ENCODE measurements at places on chromosomes 7 and 10.

- DNase-seq, result no peak
These were observed 182.8 kb upstream of the BMPER start for GRCh38 chr7:33722383-33723101.

DNA sequence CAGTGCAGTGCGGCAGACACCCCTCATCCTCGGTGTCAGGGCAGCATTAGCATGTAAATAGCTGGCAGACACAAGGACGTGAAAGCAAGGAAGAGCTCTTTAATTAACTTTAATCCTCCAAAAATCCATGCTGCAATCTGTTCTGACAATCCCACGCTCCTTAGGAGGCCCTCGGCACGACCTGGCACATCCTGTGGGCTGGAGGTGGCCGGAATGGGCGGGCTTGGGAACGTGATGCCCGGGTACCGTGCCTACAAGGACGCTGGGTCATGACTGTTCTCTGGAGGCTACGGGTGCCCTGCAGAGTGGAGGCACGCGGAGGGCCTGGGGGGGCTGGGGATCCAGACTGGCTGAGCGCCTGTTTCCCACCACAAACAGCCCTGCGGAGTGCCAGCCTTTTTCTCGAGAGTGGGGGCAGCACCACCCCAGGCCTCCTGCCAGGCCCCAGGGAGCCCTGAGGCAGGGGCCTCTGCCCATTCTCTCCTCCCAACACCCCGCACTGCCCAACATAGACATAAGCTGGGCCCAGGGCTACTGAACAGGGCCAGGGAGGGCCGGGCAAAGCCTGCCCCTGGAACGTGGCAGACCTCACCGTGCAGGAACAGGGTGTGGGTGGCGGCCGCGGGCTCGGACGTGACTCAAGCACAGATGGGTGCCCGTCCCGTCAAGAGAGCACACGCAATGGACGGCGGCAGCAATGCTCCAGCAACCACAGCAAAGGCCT is 189.3 kb downstream of the MAD1L1 start:
- DNase-seq, result no peak

GRCh38 chr10:86636311-86636710 is 18.0 kb upstream of the OPN4 start:
- DNase-seq, result no peak

GRCh38 chr7:106367018-106367420 is 82.2 kb upstream of the NAMPT start:
- no peak for DNase-seq

DNA sequence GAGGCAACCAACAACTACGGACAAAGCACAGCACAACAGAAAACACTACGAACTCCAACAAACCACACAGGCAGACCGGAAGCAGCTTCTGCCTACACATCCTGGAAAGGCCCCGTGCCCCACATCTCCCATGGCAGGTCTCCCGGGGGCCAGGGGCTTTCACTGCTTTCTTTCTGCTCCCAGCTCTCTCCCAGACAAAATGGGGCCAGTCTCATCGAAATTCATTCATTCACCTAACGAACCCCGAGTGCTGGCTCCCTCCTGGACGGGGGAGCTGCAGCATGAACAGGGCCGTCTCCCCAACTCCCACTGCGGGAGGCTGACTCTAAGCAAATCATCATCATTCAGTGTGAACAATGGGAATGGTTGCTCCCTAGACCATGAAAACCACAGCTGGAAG is 47.6 kb upstream of the NANOS1 start:
- DNase-seq, result no peak

DNA sequence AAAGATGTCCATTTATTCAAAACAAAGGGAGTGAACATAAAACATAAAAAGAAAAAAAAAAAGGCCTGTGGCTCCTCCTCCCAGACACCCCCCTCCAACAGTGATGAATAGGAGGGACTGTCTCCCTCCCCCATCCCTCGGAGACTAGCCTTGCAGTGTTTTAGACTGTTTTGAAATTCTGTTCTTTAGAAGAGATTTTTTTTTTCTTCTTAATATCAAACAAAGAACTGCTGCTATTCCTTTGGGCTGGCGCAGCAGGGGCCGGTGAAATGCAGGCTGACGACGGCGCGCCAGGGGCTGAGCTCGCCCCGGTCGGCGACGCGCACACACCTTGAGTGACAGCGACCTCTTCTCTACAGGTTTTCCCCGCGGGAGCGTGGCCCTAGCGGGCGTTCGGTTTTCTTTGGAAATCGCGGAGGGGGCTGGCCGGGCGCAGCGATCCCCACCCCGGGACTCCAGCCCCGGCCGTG is at the start of gene LANCL2:
LANCL2 (plus strand) TSS at position 133 of the 470 bp plus-strand sequence. CDS start 689 bp downstream, outside the sequence.
- DNase-seq, result no peak

DNA sequence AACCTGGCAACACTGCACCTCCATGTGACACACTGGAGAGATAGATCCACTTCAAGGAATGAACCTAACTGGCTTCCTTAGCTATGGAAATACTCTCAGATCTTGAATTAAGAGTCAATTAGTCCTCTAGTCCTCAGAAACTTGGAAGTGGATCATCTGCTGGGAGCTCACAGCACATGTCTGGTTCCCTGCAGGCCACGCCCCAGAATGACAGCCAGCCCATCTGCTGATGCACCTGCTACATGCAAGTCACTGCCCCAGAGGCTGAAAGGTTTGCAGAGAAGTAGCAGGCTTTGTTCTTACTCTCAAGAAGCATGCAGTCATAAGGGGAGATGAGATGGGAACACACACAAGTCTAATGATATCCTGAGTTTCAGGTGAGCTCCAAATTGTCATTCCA is 275.9 kb downstream of the SKAP2 start:
- DNase-seq, result no peak

- DNase-seq, result no peak
These were observed 265.1 kb upstream of the ZNF32 start for GRCh38 chr10:43913676-43914235.

DNA sequence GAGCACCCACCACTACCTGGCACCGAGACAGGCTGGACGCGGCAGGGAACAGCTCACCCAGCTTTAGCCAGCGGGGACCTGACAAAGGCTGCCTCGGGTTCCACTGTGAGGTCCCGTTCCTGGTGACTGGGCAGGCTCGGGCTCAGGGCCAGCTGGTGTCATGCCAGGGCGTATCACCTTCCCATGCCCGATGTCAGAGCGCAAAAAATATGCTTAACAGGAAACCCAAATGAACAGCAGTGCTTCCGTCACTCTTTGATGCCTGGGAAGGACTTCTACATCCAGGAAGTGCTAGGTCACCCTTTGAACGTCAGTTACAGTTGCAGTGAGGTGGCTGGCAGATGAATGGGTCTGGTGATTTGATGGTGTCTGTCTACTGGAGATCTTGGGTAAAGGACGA is 106.0 kb downstream of the ADARB2 start:
- no peak for DNase-seq

- no peak for DNase-seq
These were observed 168.9 kb upstream of the TMEM72 start for GRCh38 chr10:44742248-44742647.

DNA sequence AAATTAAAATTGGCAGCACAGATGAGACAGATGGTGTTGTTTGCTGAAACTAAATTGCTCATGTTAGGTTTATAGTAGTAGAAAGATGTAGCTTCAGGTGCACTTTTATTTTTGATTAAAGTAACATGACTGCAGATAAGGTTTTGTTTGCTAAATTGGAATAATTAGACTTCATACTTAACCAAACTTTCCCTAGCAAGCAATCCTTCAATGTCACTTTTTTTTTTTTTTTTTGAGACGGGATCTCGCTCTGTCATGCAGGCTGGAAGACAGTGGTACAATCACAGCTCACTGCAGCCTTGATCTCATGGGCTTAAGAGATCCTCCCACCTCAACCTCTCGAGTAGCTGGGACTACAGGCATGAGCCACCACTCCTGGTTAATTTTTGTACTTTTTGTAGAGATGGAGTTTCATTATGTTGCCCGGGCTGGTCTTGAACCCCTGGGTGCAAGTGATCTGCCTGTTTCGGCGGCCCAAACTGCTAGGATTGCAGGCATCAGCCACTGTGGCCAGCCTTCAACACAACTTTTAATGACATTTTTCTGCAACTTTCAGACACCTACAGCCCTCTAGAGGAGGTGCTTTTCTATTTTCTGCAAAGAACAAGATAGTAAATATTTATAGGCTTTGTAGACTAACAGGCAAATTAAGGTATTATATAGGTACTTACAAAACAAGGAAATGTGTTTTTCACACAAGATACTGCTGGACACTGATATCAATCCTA is 84.8 kb upstream of the CCNY start:
- no peak for DNase-seq

- DNase-seq, result no peak
These were observed 104.9 kb downstream of the CREB5 start for GRCh38 chr7:28517206-28517605.

- no peak for DNase-seq
These were observed 2.1 kb upstream of the CASD1 start for GRCh38 chr7:94507462-94507861.

DNA sequence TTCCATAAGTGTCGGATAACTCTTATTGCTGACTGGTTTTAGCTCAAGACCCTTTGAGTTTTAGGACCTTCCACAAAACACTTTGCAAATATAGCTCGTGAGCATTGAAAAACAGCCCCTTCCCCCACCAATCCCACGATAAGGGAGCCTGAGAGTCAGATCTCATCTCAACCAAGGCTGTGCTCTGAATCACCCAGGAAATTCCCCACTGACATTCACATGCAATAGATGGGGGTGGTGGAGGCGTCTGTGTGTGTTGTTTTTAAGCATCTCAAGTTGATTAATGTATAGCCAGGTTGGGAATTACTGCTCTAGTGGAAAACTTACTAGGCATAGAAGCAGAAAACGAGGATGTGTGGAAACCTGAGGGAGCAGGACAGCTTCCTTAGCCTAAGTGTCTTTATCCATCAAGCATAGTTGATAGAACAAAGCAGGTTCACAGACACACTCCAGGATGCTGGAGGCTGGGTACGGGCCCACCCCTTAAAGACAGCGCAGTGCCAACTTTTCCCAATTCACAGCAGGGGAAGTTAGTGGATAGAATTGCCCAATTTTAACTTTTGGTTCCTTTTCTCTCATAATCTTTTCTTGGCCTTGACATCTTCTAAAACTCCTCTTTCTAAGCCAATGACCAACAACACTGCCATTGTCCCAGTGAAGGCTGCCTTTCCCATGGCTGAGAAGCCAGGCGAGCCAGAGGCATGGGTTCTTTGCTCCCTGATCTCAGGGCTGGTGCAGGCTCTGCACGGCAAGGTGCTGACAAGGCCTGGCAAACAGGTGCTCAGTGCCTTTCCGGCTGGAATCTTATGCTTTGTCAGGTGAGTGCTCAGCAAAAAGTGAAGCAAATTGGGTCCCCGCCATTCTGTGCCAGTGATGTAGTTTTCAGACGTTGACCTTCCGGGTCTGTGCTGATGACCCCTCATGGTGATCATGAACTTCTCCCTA is 98.5 kb upstream of the INSIG1 start:
- DNase-seq, result no peak

GRCh38 chr7:87331687-87332252 is 13.7 kb upstream of the CROT start:
- DNase-seq, result no peak

- DNase-seq, result no peak
These were observed 354.1 kb downstream of the TNS3 start for GRCh38 chr7:47227762-47228177.

DNA sequence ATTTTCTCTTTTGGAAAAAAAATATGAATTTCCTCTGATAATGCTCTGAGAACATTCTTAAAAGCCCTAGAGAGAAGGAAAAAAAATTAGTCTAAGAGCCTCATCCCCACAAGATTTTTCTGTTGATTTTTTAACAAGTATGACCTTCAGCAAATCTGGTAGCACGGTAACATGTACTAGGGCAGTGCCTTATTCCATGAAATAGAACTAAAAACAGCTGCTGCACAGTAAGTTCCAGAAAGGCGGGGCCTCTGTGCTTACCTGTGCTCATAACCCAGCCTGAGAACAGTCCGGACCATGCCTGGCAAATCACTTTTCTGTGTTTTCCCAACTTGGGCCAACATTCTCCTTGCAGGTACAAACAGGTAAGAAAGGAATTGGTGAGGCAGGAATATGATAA is 519.1 kb upstream of the AKR1E2 start:
- no peak for DNase-seq

DNA sequence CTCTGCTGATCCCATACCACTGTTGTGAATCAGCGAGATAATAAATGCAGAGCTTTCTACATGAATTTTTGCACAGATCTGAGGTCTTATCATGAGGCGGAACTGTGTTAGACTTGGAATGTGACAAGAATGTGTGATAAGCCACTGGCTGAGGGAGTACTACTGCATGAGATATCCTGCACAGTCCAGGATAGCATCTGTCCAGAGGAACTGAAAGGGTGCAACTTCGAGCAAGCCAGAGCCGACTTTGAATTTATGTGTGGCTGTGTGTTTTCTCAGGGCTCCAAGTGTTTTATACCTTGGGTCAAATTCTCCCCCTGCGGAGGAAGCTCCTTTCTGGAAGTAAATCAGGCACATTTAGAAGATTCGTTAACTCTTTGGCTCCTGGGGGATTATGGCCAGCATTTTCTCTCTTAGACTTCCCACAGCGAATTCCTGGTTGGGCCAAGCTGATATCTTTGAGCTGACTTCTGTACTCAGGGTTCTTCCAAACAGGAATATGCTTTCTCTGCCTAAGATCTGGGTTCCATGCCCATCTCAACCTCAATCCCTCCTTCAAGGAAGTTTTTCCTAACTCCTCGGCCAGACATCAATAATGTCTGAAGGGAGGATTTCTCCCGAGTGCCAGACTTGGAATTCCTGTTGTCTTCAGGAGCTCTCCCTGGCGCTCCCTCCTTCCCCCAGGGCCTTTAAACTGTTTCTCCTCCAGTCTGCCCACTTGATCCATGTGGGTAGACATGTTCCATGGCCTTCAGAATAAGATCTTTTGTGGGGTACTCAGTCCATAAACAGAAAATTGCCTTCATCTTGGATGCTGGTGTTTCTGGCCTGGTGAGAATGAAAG is 2.5 kb upstream of the MEST start:
- no peak for DNase-seq

- no peak for DNase-seq
These were observed 45.5 kb upstream of the DMBT1 start for GRCh38 chr10:122515022-122515424.

GRCh38 chr7:128908750-128909624 is 1.5 kb downstream of the KCP start:
- DNase-seq, result no peak

- no peak for DNase-seq
These were observed 24.7 kb downstream of the EN2 start for GRCh38 chr7:155482511-155483183.

DNA sequence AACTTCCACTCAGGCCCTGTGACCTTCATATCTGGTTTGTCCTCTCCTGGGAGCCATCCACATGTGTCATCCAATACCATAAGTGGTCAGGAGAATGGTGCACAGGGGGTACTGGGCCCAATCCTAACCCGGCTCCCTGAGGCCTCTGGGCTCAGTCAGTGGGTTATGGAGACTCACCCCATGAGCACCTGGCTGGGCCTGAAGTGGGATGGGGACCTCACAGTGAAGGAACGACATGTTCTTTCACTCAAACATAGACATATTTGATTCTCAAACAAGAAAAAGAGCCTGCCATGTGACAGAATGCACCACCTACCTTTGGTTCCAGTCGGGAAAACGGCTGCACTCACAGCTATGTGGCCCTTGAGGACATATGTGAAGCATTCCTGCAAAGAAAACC is 51.8 kb downstream of the XPNPEP1 start:
- DNase-seq, result no peak
